Cardiac septum (tissue), 1 donor: ENCODE measurements at places on chromosomes 11 and 22.
A peak's percentile ranks its signal among the peaks of the same experiment; 100 is the strongest.

DNA sequence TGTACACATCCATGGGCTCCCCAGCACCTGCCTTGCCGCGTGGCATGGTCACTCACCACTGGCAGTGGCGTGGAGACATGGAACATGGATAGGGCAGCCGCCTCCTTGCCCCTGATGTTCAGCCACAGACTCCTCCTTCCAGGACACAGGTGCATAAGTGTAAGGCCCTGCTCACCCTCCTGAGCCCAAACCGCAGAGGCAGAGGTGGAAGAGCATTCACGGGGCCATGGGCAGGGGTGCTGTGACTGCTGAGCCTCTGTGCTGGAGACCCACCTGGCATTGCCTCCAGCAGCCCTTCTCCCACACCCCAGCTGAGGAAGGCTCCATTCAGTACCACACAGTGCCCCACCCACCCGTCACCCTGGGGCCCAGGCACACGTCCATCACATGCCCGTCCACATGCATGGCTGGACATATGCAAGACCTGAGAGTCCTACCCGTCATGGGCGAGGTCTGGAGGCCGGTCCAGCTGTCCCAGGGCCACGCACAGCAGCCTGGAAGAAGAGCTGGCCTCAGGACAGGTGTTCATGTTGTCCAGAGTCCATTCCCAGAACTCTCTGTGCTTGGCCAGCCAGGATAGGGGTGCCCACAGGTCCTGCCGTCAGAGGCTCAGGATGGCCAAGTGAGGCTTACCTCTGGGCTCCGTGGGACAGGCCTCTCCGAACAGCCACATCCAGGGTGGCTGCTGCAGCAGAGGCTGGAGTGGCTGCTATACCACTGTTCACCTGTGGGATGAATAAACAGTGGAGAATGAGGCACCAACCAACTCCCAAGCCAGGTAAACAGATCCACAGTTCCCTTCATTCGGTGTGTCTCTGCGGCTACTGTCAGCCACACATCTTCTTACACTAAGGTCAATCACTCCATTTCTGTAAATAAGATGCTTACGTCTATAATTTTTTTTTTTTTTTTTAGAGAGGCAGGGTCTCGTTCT lies 1.7 kb upstream of the TUBGCP6 start:
- no peak for DNase-seq

- no peak for DNase-seq
Measured at GRCh38 chr22:22038178-22038880, 55.7 kb upstream of the TOP3B start.

- no peak for DNase-seq
Measured at GRCh38 chr11:76785513-76785912, 2.4 kb downstream of the TSKU start.

GRCh38 chr11:113384551-113384950 lies 3.0 kb upstream of the ANKK1 start:
- no peak for DNase-seq

GRCh38 chr11:111444040-111444439 lies 65.0 kb upstream of the POU2AF1 start:
- DNase-seq: no peak

DNA sequence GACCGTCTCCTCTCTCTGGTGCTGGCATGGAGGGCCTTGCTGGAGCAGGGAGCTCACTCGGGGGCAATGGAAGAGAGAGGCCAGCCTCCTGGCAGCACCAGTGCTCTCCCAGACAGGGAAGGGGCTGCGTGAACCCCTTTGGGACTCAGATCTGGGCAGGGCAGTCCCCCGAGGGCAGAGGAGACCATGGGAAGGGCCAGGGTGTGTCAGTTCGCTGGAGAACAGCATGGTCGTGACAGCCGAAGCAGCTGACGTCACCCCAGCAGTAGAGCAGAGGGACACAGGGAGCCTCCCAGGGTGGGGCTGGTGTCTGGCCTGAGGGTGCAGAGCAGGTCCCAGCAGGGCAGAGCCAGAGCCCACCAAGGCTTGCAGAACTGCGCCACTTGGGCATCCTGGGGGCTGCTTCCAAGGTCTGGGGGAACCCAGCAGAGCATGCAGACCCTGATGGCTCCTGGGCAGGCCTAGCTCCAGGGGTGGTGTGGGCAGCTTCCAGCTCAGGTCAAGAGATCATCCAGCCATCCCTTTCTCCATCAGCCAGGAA lies 71.0 kb upstream of the KCNQ1OT1 start:
- peak; percentile 72 for DNase-seq

DNA sequence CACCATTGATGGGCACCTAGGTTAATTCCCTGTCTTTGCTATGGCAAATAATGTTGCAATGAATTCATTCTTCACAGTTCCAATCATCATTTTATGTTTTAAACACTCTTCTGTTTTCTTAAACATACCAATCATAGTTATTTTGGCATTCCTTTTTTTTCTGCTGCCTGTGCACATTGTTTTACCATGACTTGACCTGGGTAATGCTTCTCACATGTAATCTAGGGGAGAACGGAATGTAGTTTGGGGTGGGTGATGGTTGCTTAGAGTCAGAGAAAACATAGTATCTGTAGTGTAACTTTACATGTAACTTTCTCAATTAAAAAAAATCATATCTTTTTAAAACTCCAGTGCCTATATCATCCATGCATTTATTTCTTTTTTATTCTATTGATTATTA lies 1945.3 kb upstream of the RAG2 start:
- DNase-seq: no peak

GRCh38 chr11:17922416-17922788 lies 90.4 kb downstream of the SERGEF start:
- no peak for DNase-seq

DNA sequence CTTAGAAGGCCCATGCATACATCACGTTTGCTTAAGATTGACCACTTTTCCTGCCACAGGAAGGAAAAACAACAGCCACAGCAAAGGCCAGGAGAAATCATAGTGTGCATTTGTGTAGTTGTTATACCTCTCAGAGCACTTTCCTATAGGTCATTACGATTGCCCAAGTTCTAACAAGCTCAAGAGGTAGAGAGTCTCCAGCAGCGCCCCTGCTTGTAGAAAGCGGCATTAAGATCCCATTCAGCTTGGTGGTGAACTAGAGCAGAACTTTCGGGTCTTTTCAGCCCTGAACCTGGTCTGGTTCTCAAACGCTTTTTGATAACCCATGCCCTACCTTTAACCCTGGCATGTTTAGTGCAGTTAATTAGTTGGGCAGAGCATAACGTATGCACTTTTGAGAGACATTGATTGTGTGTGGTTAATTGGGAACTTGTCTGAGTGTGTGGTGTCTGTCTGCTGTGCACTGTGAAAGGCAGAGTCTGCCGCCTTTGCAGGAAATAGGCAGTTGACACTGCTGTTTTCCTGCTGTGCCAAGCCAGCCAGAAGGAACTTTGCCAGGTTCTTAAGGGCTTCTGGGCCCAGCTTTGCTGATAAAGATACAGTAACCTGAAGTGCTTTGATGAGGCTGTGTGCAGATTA lies 109.9 kb upstream of the CLMP start:
- DNase-seq: no peak

- no peak for DNase-seq
Measured at GRCh38 chr11:1892116-1892515, 421 bp upstream of the PRR33 start.

- DNase-seq: no peak
Measured at GRCh38 chr11:134862587-134863195, 450.6 kb upstream of the B3GAT1 start.

DNA sequence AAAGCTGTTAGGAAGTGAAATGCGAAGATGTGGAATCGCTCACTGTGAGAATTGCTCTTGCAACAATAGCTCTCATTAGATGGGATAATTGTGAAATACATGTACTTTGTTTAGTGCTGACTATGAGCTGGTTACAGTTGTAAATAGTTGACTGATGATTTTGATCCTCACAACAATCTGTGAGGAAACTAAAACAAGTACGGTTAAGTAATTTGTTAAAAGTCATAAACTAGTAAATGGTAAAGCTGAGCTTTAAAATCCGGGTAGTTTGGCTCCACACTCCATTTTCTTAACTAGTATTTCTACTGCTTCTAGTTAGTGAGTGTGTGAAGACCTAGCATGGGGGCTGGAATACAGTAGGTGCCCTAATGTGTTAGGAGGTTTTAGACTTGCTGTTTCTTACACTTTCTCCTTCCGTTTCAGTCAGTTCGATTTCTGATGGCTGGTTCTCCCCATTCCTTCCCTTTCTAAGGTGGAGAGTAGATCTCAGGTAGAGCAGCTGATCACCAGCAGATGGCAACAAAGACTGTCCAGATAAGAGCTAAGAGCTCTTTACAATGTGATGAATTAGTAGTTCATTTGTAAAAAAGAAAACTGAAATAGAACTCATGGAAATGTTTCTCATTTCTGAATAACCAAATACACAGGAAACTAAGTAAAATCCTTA lies 16.3 kb upstream of the CYP2R1 start:
- no peak for DNase-seq

DNA sequence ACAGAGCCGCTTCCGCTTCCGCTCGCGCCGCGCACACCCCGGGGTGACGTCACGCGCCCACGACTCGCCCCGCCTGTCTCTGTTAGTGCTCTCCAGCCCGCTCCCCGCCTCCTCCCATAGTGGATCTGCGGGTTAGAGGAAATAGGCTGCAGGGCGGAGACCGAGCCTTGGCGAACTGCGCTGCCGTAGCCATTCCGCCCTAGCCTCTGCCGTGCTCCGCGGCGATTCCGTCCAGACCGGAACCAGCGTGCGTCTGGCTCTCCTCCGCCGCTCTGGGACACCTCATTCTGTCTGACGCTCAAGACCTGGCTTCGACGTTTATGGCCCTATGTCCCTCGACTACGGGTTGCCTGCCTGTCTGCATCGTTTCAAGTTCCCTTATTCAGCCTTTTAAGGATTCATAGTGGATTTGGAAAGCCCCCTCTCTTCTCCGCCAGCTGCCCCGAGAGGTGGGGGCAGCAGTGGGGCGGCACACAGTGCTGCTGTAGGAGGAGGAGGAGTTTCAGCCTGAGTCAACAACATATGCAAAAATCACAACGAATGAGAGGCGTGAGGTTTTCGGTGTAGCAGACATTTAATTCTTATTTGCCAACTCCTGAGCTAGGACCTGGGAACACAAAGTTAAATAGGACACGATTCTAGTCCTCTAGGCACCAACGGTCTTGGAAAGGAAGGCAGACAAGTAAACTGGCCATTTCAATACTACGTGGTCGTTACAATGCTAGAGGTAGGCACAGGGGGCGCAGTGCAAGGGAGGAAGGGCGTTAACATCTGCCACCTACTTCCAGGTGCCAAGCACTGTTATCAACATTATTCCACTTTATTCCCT lies at the start of gene TAF10:
Gene TAF10 (minus strand): TSS at position 4 of the 829 bp plus-strand sequence. CDS start 27 bp downstream, outside the sequence.
- peak; percentile 99 for DNase-seq

DNA sequence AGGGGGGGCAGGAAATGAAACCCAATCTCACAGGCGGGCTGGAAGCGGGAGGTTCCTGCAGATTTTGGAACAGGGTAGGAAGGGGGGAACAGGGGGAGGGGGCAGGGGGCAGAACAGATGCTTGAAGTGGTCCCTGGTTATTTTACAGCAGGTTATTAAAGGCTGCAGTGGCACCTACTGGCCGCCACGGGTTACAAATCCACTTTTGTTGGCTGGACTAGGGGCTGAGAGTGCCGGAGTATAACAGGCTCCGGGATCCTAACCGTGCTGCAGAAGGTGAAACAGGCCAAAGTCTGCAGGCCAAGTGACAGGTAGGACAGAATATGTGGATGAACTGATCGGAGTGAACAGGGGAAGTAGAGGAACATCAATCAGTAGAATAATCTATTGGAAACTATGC lies 2.5 kb downstream of the ROBO3 start:
- DNase-seq: no peak

DNA sequence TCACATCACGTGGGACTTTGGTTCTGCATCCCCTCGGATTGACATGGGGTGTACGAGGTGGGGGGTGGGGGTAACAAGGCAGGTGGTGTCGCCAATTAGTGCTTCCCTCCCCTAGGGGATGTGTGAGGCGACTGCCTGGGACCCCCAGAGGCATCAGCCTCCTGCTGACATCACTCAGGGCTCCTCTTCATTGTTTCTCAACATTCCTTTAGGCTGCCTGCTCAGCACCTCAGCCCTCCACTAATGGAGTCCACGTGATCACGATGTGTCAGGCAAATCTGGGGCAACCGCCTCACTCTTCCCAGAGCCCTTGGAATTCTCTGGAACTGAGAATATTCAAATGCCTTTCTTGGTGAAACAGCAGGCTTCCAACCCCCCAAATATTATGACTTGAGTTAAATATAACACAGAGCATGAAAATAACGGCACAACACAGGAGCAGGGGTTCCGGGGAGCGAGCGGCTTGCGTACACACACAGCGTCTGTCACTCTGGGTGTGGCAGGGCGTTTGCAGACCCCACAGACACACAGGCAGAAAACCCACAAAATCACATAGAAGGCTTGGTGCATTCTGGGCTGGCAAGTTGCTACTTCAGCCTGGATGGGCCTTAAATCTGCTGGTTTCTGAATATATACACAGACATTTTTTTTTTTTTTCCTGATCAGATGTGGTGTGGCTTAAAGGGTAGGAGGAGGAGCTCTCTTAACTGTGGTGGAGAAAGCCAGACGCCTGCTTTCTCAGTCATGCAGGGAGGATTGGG lies 170.1 kb upstream of the CADM1 start:
- no peak for DNase-seq

DNA sequence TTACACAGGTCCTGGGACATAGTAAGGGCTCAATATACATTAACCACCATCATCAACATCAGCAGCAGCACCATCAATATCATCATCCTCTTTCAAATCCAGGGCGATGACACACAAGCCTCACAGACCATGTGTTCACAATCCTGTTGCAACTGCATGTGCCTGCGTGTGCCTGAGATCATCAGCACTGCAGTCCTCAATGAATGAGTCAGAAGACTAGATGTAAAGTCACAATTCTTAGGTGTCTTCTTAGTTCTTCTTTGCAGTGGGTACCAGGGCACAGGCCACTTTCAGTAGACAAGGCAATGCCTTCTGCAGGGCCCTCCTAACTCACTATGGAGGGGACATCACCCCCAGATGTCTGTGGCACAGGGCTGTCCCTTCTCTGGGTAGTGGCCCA lies 111.1 kb downstream of the MYO18B start:
- no peak for DNase-seq

GRCh38 chr11:96221244-96222070 lies 121.5 kb downstream of the MAML2 start:
- DNase-seq: no peak

DNA sequence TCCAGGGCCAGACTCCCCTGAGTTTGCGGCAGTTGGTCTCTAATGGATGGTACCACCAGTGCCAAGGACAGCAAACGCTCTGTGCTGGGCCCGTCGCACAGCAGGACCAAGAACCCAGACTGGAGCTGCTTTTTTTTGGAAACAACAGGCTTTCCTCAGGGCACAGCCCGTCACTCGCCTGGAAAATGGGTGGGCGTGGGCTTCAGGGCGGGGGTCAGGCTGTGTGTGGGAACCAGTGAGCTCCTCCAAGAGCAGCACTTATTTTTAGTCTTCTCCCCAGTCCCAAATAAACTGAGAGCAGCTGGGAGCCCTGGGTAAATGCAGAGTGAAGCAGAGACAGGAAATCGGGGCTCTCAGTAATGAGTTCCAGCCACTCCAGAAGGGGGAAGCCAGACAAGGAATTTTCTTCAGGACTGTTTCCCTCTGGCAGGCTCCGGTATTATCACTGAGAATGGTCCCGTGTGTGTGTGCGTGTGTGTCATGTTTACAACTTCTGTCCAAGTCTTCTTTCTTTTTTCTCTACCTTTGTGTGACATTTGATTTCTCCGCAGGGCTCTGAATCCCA lies 63.0 kb downstream of the PPFIBP2 start:
- DNase-seq: no peak

GRCh38 chr11:72001834-72002591 lies 3.3 kb downstream of the IL18BP start:
- DNase-seq: no peak

- DNase-seq: no peak
Measured at GRCh38 chr11:103484545-103484944, 375.3 kb downstream of the DYNC2H1 start.

GRCh38 chr11:47353978-47354774 lies 1.7 kb upstream of the MYBPC3 start:
- DNase-seq: no peak

GRCh38 chr22:44956840-44957767 lies 52.7 kb downstream of the PHF21B start:
- DNase-seq: no peak
